ENCODE measurements at places on chromosomes 6 and 20.

GRCh38 chr6:148831064-148831463 is 84.2 kb downstream of the UST start:
- no peak for DNase-seq

DNA sequence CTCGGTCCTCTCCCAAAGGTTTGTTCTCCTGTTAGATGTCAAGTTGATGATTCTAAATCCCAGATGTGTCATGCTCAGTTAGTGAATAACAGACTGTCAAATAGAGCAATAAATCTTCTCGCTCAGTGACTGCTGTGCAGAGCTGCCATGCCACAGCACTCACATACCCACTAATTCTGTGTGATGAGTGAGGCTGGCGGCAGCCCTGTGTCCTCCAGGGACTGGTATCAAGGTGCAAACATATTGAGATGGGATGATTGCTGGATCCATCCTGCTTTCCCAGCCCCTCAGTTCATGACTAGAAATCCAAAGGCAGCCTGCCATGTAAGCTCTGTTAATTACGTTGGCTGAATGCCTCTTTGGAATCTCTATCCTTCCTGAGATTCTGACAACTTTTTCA is 103.9 kb downstream of the OLIG3 start:
- DNase-seq, result no peak

DNA sequence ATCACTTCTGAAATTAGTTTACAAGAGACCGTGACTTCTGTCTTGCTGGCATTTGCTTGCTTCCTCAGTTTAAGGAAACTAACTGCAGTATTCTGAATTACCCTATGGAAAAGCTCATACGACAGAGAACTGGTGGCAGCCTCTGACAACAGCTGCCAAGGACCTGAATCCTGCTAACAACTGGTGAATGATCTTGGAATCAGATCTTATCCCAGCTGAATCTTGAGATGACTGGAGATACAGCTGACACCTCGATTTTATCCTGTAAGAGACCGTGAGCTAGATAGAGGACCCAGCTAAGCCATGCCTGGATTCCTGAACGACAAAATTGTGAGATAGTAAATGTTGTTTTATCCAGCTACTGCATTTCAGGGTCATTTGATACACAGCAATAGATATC is 202.3 kb downstream of the OGFRL1 start:
- no peak for DNase-seq

- DNase-seq, result no peak
Measured at GRCh38 chr6:71194724-71195123, 93.9 kb upstream of the OGFRL1 start.

- DNase-seq, result no peak
Measured at GRCh38 chr20:17635332-17636244, 46.5 kb downstream of the RRBP1 start.

GRCh38 chr6:36701401-36701991 is 3.9 kb downstream of the RAB44 start:
- DNase-seq, result no peak
